Stimulated activated CD8-positive, alpha-beta memory T cell treated with anti-CD3 and anti-CD28 coated beads, Interleukin-7, amount 100 ng/mL, for 4 hours (primary cell): ENCODE measurements at places on chromosomes 6 and 20.

- DNase-seq, result no peak
Measured at GRCh38 chr6:36727505-36728021, 29.9 kb downstream of the RAB44 start.

- no peak for DNase-seq
Measured at GRCh38 chr6:29760328-29760727, 37.1 kb downstream of the HLA-F start.

DNA sequence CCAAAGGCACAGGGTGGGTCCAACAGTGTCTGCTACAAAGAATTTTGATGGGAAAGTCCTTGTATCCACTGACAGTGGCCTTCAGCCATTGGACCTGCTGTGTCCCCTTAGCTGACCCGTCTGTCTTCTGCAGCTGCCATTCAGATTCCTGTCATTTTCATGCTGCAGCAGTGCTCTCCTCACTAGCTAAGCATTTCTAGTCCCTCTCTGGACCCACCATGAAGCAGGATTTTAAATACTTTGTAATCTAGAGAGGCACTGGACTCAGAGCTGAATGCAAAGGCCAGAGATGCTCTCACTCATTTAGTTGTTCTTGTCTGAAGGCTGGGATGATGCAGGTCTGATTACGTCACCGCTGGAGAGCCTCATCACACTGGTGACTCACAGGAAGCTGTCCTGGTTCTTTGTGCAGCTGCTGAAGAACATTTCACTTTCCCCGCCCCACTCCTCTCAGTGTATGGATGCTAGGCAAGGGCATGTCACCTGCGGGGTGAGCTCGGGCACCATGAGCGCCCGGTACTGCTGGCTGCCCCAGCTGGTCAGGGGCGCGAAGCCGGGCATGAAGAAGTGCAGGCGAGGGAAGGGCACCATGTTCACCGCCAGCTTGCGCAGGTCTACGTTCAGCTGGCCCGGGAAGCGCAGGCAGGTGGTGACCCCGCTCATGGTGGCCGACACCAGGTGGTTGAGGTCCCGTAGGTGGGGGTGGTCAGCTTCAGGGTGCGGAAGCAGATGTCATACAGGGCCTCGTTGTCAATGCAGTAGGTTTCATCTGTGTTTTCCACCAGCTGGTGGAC lies 19.4 kb upstream of the TUBB2A start:
- peak; percentile 40 for DNase-seq

- no peak for DNase-seq
Measured at GRCh38 chr6:140671926-140672325, 1297.5 kb upstream of the CITED2 start.

DNA sequence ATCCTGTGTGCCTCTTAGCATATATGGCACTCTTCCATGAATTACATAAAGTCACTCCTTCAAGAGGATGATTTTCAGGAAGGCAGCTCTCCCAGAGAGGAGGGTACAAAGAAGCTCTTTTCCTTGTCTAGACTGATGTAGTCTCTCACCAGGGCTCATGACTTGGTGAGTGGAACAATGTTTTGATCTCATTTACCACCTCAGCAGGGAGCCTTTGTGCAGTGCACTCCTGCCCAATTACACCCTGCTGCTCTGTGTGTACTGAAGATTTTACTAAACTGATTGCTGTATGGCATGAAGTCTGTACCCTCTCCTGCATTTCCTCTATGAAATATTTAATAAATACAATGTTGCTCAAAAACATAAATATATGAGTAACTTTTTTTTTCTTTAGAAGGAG lies 598.3 kb upstream of the HS3ST5 start:
- DNase-seq, result no peak
